ENCODE measurements at places on chromosomes 16 and 17. TPM values are rescaled to one million over a fixed set of nuclear protein-coding genes. Genes with fewer than 3 reads are reported as not detected.
A peak's percentile ranks its signal among the peaks of the same experiment; 100 is the strongest.

KRT39 gene
- total RNA-seq: not detected

APOBR gene
- total RNA-seq: 3.2 TPM

EVPL gene
- total RNA-seq: not detected

KRTAP9-2 gene
- not detected for total RNA-seq

FAM171A2 gene
- 0.49 TPM for total RNA-seq

TAC4 gene
- total RNA-seq: not detected

PYDC1 gene
- not detected for total RNA-seq

ZSCAN32 gene
- 21.7 TPM for total RNA-seq

PKMYT1 gene
- total RNA-seq: 3.8 TPM

SDR42E2 gene
- total RNA-seq: 0.18 TPM

UNK gene
- 52.3 TPM for total RNA-seq

DNA sequence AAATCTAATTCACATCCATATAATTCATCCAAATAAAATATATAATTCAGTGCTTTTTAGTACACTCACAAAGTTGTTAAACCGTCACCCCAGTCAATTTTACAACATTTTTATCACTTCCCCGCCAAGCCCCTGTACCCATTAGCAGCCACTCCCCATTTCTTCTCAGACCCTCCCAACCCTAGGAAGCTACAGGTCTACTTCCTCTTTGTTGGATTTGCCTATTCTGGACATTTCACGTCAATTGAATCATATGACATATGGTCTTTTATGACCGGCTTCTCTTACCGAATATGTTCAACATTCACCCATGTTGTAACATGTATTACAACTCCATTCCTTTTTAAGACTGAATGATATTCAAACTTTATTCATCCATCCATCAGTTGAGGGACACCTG is 19.9 kb upstream of the MLKL start:
- DNase-seq: no peak

DNA sequence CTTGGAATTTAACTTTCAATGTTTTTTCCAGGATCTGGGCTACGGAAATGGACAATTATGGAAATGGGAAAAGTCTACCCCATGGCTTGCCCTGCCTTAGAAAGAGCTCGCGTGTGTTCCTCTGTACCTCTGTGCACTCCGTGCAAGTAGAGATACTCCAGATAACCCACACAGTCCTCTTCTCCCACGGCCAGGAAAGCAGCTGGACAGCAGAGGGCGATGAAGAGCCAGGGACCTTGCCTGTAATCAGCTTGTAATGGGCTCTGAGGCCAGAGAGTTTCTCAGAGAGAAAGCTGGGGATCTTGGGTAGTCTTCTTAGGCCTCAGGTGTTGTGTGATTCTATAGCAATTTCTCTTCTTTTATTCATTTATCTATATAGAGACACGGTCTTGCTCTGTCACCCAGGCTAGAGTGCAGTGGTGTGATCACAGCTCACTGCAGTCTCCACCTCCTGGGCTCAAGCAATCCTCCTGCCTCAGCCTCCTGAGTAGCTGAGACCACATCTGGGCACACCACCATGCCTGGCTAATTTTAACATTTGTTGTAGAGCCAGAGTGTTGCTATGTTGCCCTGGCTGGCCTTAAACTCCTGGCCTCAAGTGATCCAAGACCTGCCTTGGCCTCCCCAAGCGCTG is 2.4 kb upstream of the SOCS7 start:
- DNase-seq: peak; percentile 68

DNA sequence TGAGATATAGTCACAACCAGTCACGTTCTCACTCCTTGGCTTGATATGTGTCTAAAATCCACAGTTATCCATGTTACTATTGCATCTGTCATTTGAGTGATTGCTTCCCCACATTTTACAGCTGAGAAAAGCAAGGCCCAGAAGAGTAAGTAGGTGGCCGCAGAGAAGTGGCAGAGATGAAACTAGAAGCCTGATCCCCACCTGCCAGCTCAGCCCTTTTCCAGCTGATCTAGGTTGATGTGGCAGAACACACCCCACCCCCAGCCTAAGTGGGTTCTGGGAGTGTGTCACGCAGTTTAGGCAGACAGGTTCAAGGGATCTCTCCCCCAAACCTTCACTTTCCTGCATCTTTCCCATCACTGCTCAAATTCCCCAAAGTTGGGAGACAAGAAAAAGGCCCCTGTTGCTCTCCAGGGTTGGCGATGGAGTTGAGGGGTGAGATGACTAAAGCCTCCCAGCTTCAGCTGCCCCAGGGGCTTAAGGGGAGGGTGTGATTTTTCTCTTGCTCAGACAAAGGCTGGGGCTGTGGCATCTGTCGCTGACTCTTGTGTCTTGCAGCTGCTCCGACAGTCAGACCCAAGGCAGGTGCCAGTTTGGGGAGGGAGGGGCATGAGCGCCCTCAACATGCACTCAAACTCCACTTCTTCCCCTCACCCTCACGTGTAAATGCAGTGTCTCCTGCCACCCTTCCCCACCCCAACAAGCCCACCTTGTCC is 48.9 kb upstream of the LHX1 start:
- no peak for DNase-seq

DNA sequence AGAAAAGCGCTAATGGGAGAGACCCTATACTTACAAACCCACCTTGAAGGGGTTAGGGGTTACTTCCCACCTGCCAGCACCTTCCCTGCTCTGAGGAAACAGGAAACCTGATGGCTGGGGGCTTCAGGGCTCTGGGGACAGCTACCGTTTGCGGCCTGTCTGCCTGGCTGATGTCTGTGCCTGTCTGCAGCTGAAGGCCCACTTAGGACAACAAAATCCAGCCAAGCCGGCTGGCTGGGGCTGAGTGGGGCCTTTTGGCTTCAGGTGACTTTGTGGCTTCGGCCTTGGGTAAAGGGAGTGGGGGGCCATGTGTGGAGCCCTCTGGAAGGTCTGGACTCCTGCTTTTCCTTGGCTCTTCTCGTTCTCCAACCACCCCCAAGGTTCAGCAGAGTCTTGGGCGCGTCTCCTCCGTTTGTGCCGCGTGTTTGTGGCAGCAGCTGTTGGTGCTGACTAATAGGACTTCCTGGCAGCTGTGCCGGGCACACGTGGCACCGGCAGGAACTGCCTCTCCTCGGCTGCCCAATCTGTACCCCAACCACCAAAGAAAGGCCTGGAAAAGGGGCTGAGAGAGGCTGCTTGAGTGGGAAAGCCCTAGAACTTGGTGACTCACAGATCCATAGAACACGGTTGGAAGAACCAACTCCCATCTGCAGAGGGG is 186.7 kb downstream of the MSI2 start:
- DNase-seq: peak; percentile 35

DNA sequence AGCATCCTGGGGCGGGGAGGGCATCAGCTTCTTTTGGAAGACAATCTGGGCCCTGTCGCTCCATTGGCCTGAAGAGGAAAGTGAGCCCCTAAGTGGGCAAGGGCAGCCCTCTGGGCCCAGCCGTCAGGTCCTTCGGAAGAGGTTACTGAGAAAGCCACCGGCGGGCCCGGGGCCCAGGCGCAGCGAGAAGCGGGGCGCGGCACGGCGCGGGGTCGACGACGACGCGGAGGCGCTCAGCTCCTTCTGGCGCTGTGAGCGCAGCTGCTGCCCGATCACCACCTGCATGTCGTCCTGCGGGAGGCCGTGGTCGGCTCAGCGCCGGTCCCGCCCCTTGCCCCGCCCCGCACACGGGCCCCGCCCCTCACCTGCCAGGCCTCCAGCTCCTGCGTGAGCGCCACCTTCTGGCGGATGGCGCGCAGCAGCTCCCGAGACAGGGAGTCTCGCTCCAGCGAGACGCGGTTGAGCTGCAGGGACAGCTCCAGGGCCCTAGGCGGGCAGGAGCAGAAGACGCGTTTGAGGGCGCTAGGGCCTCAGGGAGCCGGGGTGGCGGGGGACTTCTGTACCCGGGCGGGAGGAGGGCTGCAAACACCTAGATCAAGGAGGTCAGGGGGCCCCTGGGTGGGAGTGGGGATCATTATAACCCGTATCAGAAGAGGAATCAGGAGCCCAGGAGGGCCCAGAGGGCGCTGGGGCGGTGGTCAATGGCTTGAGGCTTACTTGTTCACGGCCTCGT is 4.3 kb downstream of the THOC6 start:
- peak; percentile 79 for DNase-seq

DNA sequence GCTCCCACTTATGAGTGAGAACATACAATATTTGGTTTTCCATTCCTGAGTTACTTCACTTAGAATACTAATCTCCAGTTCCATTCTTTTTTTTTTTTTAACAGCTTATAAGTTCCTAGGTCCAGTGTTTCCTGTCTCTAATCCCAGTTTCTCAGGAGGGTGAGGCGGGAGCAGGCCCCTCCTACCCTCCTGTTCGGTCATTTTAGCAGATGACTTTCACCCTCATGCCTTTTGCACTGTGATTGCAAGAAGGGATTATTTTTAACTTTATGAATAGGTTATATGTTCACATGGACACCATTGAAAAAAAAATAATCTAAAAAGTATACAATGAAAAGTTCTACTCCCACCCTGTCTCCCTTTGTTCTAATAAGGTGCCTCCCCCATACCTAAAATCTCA is 47.6 kb downstream of the CDH1 start:
- DNase-seq: no peak

DNA sequence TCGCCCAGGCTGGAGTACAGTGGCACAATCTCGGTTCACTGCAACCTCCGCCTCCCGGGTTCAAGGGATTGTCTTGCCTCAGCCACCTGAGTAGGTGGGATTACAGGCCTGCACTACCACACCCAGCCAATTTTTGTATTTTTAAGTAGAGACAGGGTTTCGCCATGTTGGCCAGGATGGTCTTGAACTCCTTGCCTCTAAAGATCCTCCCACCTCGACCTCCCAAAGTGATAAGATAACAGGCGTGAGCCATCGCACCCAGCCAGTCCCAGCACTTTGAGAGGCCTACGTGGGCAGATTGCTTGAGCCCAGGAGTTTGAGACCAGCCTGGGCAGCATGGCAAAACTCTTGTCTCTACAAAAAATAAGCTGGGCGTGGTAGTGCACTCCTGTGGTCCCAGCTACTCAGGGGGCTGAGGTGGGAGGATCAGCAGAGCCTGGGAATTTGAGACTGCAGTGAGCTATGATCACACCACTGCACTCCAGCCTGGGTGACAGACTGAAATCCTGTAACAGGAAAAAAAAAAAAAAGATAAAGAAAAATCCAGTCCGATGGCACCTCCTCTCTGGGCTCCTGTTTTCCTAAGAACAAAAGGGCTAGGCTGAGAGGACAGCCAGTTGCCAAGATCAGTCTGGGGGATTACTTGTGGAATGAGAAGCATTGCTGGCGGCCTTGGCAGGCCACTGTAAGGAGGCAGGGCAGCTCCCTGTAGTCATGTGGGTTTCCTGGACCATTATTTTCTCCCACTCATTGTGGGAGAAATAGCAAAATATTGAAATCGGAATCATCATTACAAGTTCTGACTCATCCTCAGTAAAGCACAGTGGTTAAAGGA is 3.0 kb upstream of the PIPOX start:
- DNase-seq: no peak

DNA sequence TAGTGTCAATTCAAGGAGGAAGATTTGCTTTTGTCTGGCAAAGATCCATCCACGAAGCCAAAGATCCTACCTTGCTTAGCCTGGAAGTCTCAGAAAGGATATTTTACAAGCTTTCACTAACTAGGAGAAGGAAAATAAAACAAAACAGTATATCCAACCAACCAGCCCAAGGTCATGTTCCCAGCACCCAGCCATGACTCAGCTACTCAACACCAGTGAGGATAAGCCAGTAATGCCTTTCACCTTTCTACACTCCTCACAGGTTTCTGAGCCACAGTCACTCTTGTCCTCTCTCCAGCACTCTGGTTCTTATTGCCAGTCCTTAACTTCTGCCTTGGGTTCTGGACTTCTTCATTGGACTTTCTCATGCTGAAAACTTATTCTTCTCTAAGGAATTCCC is 116.2 kb downstream of the CDH11 start:
- DNase-seq: no peak

DNA sequence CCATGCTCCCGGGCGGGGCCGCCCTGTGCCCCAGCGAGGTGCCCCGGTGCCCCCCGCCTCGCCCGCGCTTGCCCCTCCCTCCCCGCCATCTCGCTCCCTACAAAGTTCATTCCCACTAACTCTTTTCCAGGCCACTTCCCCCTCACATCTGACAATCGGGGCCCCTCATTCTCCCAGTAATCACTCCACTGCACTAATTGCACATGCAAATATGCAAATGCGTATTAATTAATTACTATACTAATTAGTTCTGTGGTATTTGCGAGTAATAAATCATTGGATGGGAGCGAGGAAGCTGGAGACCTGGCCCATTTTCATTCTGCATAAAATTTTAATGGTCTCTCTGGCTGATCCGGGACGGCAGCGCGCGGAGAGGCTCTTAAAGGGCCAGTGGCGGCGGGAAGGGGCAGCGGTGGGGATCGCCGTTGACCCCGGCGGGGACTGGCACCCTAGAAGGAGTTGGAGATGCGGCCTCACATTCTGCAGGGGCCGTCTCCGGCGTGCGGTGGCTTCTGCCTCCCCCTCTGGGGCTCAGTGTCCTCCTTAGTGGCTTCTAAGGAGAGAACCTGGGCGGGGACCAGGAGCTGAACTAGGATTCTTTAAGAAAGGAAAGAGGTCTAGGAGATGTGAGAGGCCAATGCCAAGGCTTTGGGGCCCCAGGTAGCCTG is 8.4 kb upstream of the PPP1R1B start:
- DNase-seq: no peak

DNA sequence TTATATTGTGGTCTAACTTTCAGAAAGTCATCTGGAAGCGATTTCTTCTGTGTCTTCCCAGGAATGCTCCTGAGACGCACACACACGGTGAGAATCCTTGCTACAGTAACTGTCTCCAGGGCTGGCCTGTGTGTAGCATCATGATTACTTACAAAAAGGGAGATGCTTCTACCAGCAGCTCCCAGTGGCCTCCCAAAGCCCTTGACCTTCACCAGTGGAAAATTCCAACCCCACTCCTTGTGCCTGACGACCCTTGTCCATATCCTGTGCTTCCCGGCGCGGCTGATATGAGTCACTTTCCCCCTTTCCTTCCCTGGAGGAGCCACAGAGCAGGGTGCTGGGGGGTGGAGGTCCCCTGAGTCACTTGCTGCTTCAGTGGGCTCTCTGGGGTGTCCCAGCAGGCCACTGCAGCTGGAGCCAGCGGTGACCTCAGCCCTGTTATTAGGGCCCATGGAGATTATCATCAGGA is 22.1 kb upstream of the NAT9 start:
- no peak for DNase-seq

GRCh38 chr17:76458580-76459490 is 5.9 kb upstream of the UBE2O start:
- no peak for DNase-seq

DNA sequence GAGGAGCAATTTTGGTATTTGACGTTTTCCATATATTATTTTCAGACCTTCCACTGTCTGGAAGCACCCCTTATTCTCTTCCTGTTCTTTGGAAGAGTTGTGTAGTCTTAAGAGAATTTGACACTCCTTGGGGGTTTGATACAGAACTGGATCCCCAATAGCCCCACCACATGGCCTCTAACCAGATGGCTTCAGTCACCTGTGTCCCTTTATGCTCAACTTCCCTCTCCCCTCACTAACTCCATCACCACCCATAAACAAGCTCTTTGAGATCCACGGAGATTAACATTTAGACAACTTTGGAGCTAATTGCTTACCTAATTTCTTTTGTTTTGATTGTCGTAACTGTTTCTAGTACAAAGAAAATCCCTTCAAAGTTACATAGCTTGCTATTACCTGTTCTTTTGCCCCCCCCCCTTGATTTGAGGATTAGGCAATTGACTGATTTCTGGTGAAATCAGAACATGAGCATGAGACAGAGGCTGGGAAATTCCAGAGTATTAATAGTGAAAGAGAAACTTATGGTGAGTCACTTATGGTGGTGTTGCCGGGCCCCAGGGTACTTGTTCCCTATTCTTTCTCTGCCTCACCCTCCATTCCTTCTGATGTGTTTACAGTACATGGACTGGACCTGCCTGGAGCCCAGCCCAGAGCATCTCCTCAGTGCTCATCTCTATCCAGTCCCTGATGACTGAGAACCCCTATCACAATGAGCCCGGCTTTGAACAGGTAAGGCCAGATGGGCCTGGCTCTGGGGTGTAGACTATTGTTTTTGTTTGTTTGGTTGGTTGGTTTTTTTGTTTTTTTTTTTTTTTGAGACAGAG is 7.5 kb downstream of the UBE2Z start:
- peak; percentile 35 for DNase-seq

Measured in activated B cell treated with CpG ODN at 0.5 μM for 24 hours (primary cell).